ENCODE measurements at places on chromosomes 2 and 18. TPM values are rescaled to one million over a fixed set of nuclear protein-coding genes. Genes with fewer than 3 reads are reported as not detected.

The HOXD13 gene
- not detected for total RNA-seq

The RNMT gene
- 22.8 TPM for total RNA-seq

The FBXO15 gene
- 0.15 TPM for total RNA-seq

The TEKT4 gene
- total RNA-seq = not detected

The CCDC121 gene
- 1.3 TPM for total RNA-seq

The ARL4C gene
- total RNA-seq = 1.3 TPM

The HOXD11 gene
- total RNA-seq = not detected

The TUBA4B gene
- not detected for total RNA-seq

The MAL gene
- not detected for total RNA-seq
